CD4-positive, alpha-beta T cell treated with Interleukin-15 for 1 hour (primary cell): ENCODE measurements at places on chromosomes 11 and 22.

GRCh38 chr11:70620510-70621184 is 222.3 kb downstream of the CTTN start:
- DNase-seq: no peak

DNA sequence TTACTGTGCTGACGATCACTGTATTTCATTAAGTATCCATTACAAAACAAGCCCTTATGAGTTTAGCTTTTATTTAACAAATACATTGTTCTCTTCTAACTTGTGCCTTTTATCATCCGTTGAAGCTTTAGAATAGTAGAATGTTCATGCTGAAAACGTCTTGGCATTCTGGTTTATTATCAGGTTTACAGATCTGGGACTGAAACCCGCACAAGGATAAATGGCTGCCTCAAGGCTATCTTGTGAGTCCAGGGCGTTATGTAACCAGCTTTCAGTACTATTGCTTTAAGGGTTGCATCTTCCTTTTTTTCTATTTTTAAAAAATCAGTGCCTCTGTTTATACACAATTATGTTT is 66.6 kb upstream of the PRODH start:
- DNase-seq: no peak

DNA sequence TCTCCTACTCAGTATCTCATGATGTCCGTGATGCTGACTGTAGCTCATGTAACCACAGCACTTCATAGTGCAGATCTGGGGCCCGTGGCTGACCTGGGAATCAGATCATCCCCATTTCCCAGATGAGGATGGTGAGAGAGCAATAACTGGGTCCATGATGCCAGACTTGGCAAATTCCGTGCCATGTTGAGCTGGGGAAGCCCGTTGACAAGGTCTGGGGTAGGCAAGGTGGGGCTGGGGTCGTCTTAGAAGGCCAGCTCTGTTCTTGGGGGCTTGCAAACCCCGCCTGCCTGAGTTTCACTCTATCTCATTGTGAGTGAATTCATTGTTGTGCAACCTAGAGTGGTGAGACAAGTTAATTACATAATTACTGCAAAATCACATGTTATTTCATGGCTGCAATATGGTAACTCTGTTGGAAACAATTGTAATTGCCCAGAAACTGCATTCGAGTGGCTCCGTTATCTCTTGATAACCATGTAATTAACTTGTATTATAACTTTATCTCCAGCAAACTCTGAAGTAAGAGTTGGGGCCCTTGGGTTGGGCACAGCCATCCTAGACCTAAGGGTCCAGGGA is 41.7 kb downstream of the LMO1 start:
- DNase-seq: no peak

GRCh38 chr11:93704237-93704636 is 37.1 kb downstream of the TAF1D start:
- no peak for DNase-seq

- DNase-seq: peak; percentile 60
Measured at GRCh38 chr22:50481440-50482106, at the start of gene ADM2. ADM2 (plus strand) TSS chr22:50481543; CDS start chr22:50481848, 305 bp downstream.

DNA sequence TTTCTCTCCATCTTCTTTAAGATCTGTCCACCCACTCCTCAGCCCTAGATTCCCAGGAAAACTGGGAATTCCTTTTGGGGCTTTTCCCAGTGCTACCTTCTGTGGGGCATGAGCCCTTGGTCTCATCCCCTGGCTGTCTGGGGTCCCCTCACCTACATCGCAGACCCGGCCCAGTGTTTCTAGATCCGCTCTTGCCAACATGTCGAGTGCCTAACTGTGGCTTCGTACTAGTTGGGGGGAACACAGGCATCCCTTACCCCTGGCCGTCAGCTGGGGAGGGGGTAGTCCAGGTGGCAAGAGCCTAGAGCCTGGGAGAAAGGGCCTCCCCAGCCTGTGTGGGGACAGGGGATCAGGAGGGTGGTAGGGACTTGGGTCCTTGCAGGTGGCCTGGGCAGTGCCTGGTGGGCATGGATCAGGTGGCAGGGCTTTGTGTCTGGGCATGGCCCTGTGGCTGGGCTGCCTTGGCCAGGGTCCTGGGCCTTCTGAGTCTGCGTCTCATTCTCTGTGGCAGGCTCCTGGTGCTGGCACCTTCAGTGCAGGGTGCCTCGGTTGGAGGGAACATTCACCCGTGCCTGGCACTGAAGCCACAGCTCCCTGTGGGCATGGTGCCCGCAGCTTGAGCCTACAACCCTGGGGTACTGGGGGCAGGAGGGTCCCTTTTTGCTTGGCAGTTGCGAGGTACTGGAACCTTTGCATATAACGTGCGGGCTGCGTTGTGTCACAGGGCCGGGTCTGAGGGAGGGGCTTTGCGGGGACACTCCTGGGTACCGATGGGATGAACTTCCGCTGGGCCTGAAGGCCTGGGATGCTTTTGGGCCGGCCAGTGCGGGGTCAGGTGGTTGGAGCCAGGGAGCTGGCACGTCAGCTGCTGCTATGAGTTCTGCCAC is 4.1 kb downstream of the KCNQ1 start:
- DNase-seq: no peak

- DNase-seq: no peak
Measured at GRCh38 chr11:37896016-37896415, 1298.0 kb upstream of the RAG2 start.

- DNase-seq: no peak
Measured at GRCh38 chr11:76838678-76839068, 22.0 kb upstream of the ACER3 start.
